ENCODE measurements at places on chromosomes 4 and X.

- DNase-seq, result no peak
These were observed 396.5 kb downstream of the PRDM5 start for GRCh38 chr4:120526033-120526432.

GRCh38 chr4:132991111-132991510 is 158.0 kb upstream of the PCDH10 start:
- DNase-seq, result no peak

DNA sequence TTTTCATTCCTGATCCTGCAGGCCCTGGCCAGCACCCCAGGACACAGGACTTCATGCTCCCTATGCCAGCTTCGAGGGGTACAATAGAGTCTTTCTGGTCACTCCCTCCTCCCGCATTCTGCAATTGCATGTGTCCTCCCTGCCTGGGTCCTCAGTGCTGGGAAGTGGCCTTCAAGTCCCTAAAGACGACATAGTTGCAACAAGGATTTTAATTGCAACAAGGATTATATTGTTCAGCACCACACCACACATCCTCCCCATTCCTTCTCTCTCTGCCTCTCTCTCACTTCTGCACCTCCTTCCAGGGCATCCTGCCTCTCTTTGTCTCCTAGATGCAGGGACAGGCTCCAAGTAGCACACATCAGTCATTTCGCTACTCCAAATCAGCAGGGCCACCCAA is 25.5 kb downstream of the SCD5 start:
- no peak for DNase-seq

- no peak for DNase-seq
These were observed 169.9 kb downstream of the IQCM start for GRCh38 chr4:149645790-149646189.

DNA sequence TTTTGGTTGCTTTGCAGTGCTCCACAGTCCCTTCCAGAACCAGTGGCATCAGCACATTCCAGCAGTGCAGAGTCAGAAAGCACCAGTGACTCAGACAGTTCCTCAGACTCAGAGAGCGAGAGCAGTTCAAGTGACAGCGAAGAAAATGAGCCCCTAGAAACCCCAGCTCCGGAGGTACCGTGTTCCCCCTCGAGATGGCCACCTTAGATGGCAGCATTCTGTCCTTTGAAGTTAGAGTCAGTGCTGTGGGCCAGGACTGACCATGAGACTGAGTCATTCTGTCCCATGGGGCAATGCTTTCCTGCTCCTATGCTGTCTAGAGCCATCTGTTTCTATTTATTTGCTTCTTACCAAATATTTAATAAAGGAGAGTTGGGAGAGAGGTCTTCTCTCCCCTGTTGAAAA is 112.3 kb downstream of the KLHL8 start:
- DNase-seq, result no peak

- DNase-seq, result no peak
These were observed 293.6 kb upstream of the NDST3 start for GRCh38 chr4:117740736-117741135.

DNA sequence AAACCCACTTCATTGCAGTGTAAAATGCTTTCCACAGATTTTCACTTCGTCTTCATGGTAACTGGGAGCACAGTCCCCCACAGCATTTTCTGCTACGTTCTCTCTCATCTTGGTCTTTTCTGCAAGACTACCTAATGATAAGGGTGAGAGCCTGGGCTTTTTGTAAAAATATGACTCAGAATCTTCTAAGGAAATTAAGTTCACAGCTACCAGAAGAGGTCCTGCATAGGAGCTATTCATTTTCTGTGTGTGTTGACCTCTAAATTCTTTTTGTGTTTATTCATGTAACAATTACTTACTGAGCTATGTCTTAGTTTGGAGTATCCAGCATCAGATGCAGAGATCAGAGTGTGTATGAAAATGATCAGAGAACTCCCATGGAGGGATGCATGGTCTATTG is 192.2 kb downstream of the CPEB2 start:
- no peak for DNase-seq
